ENCODE measurements at places on chromosomes 4 and X.

DNA sequence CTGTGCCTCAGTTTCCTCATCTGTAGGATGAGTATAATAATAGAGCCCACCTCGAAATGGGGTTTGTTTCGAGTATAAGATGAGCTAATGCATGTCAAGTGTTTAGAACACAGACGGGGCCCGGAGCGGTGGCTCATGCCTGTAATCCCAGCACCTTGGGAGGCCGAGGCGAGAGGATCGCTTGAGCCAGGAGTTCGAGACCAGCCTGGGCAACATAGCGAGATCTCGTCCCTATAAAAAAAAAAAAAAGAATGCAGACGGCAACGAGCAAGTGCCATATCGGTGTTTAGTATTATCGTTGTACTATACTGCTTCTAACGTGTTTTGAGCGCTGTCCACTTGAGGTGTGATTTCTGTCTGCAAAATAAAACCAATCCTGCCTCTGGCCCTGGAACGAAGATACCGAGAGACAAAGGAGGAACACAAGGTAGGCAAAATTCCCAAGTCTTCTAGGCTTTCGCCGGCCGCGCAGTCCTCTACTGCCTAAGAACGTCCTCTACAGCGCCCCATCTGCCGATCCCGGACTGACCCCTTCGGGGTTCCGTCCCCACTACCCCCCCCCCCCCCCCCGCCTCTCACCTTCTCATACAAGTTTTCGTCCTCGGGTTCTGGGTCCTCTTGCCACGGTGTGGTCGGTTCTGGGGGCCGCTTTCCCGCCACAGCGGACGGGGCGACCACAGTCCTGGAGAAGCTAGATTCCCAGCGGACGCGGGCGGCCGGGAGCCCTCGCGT, 442 bp downstream of the NDUFB11 start:
- peak; percentile 46 for DNase-seq

DNA sequence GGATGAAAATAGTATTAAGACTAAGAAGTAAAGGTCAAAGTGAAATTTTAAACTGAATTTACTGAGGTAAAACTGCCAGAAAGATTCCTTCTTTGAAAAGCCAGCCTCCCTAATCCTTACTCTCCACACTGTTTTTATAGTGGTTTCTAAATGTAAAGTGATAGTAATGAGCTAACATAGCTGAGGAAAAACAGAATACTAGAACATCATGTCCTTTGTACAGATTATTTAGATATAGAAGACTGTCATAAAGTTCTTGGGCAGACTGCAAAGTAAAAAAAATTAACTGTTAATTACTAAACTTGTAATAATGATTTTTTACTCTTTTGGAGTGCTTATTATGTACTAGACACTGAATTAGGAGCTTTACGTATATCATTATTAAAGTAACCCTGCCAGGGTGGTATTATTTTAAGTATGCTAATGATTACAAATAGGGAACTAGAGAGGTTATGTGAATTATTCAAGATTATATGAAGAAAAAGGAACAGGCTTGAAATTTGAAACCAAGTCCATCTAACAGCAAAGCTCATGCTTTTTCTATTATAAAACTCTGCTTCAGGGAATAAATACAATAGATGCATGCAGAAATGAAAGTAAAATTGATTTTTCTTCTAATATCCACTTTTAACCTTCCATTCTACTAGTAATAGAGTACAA, 150.5 kb downstream of the TBCK start:
- no peak for DNase-seq

GRCh38 chrX:35675151-35675550, 123.0 kb upstream of the MAGEB16 start:
- no peak for DNase-seq

DNA sequence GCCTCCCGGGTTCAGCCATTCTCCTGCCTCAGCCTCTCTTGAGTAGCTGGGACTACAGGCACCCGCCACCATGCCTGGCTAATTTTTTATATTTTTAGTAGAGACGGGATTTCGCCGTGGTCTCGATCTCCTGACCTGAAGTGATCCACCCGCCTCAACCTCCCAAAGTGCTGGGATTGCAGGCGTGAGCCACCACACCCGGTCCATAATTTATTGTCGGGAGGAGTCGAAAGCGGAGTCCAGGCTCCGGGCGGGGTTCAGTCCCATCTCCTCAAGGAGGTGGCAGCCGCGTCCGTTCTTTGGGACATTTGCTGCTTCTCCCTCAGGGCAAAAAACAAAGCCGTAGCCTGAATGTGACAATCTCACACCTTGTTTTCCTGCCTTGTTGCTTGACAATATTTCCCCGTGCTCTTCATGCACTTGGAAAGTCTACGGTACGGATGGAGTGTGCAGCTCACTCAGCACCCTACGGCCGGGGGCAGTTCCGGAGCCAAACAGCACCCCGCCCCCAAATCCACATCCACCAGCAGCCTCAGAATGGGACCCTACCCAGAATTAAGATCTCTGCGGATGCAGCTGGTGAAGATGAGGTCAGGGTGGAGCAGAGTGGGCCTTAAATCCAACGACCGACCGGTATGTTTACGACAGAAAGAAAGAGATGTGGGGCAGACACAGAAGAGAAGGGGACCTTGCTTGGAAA, 9.6 kb downstream of the GTPBP6 start:
- no peak for DNase-seq

- no peak for DNase-seq
These were observed 4.5 kb downstream of the XK start for GRCh38 chrX:37690119-37690518.

DNA sequence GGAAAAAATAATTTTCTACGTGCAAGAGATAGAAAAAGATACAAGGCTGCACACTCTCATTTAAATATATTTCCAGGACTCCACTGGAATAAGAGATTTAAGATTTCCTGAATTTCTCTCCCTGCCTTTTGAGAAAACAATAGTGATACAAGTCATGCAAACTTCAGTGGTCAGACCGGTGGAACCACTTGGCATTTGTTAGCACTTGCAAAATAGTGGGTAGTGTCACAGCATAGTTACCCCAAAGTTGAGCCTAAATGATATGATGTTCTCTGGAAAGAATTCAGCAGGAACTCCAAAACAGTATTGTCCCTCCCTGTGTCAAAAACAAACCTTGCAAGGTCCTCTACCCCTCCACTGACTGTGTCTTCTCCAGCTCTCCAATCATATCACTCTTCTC, 102.3 kb downstream of the ANKRD50 start:
- DNase-seq = no peak

Data from fibroblast of skin of abdomen (primary cell).